ENCODE measurements at places on chromosomes 6 and 20. TPM values are rescaled to one million over a fixed set of nuclear protein-coding genes. Genes with fewer than 3 reads are reported as not detected.

GRCh38 chr6:121285041-121285440 lies 49.2 kb downstream of the TBC1D32 start:
- H3K4me3 ChIP-seq = no peak overlapping the region
- no peaks in the 10 kb centered on the region for H3K36me3 ChIP-seq
- no peak overlapping the region for H3K27ac ChIP-seq

- peaks cover 9% of the 10 kb centered on the region for H3K27me3 ChIP-seq
- no peak overlapping the region for H3K4me3 ChIP-seq
- DNase-seq = peak; percentile 60
- H3K4me1 ChIP-seq = peaks cover 21% of the 10 kb centered on the region
- H3K27ac ChIP-seq = no peak overlapping the region
Measured at GRCh38 chr6:44333942-44334341, 8.5 kb upstream of the SPATS1 start.

DNA sequence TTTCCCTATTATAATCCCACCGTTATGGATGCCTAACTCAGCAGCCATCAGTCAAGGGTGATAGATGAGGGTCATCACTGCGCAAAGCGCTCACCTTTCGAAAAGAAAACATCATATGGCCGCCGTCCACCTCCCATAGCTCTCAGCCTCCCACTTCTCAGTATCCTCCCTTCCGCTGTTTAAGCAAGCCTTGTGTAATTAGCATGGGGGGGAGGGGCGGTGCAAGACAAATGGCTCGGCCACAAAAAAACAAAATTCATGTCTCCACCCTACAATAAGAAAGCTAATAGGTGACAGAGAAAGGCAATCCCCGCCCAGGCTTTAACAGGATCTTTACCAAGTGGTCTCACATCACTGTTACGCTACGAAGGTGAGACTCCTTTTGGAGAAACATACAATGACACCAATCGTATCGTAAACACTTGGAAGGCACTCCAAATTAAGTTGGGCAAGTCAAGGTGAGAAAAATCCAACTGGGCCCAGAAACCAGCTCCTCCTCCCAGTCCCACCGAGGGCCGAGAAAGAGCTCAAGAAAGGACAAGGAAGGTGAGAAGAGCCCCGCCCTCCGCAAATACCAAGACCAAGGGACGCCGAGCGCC lies 645 bp downstream of the DDX39B start:
- peak overlapping the region; percentile 97 for H3K27ac ChIP-seq
- DNase-seq = peak; percentile 61
- peaks cover 38% of the 10 kb centered on the region for H3K4me1 ChIP-seq
- no peaks in the 10 kb centered on the region for H3K27me3 ChIP-seq

The SLC32A1 gene
- not detected for polyA plus RNA-seq

The LKAAEAR1 gene
- 0.86 TPM for polyA plus RNA-seq

The SYNDIG1 gene
- not detected for polyA plus RNA-seq

The FHL5 gene
- polyA plus RNA-seq = not detected

GRCh38 chr20:63973636-63974401 lies 4.1 kb upstream of the ZNF512B start:
- H3K36me3 ChIP-seq = no peaks in the 10 kb centered on the region
- H3K27ac ChIP-seq = no peak overlapping the region
- peaks cover 40% of the 10 kb centered on the region for H3K4me1 ChIP-seq
- peak; percentile 79 for DNase-seq
- H3K4me3 ChIP-seq = no peak overlapping the region

DNA sequence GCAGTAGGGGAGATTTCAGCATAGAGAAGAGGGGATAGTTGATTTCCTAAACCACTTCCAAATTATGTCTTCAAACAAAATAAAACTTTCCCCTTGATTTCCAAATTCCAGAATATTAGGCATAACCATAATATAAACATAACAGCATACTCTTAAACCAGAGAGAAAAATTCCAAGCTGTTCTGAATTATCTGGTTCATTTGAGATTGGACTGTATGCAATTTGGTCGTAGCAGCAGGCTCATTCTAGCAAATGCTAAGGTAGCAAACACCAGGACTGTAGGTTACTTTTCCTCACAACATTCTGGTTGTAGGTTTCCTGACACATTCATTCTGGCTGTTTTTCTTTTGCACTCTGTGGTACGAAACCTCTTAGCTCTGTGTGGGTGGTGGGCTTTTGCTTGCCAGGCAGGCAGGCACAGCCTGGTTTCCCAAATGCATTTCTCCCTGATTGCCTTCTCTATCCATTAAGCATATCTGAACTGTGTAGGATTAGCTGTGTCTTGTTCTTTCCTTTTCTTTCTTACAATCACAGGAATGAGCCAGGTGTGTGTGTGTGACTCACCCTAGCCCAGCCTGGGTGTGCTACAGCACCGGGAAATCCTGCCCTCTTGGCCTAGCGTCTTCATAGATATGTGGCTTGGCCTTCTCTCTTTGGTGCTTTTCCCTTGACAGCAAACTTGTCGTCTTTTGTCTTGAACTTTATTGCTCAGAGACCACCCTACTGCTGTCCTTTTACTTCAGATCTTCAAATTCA lies 77.1 kb downstream of the JARID2 start:
- H3K27me3 ChIP-seq = no peaks in the 10 kb centered on the region
- H3K36me3 ChIP-seq = no peaks in the 10 kb centered on the region
- no peak for DNase-seq
- peaks cover 35% of the 10 kb centered on the region for H3K4me1 ChIP-seq

DNA sequence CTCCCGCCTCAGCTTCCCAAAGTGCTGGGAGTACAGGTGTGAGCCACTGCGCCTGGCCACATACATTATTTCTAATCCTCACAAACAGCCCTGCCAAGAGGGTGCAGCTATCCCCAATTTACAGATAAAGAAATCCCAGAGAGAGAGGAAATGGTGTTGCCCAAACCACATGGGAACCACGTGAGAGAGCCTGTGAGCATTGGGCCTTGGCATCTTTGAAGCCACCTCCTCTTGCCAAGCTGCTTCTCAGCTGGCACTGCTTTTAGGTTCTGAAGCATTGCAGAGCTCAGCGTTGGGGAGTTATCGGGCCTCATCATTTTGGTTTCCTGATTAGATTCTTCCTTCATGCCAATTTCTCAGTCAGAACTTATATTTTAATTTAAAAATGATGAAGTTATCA lies 80.3 kb downstream of the CTNNBL1 start:
- peaks cover 99% of the 10 kb centered on the region for H3K36me3 ChIP-seq
- H3K4me1 ChIP-seq = no peaks in the 10 kb centered on the region
- no peaks in the 10 kb centered on the region for H3K27me3 ChIP-seq

GRCh38 chr6:104956731-104957294 lies at the start of gene LIN28B:
Gene LIN28B, plus strand, starts transcription at chr6:104957107. Its CDS starts 144 bp downstream, at chr6:104957251.
- H3K27ac ChIP-seq = no peak within 1 kb of the TSS
- H3K4me1 ChIP-seq = no peaks in the 10 kb centered on the region
- no peak for DNase-seq

The USP49 gene
- polyA plus RNA-seq = 0.37 TPM

The ID4 gene
- not detected for polyA plus RNA-seq

DNA sequence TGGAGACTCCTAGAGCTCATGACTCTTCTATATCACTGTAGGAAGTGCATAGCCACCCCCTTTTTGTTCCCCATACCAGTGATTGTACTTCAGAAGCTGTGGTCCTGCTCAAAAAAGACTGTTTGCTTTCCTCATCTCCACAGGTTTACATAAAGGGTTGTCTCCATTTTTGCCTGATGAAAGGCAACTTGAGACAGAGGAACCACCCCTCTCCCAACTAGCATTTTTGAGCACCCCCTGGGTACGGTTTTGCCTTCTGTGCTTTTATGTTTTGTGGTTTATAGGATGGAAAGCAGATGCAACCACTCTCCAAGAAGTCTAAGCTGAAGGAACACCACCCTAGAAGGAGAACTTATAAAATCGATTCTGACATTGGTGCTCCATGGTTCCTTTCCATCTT lies 127.7 kb upstream of the SUPT3H start:
- H3K36me3 ChIP-seq = peaks cover 40% of the 10 kb centered on the region
- no peak overlapping the region for H3K27ac ChIP-seq
- H3K4me3 ChIP-seq = no peak overlapping the region
- H3K27me3 ChIP-seq = no peaks in the 10 kb centered on the region
- H3K4me1 ChIP-seq = no peaks in the 10 kb centered on the region

DNA sequence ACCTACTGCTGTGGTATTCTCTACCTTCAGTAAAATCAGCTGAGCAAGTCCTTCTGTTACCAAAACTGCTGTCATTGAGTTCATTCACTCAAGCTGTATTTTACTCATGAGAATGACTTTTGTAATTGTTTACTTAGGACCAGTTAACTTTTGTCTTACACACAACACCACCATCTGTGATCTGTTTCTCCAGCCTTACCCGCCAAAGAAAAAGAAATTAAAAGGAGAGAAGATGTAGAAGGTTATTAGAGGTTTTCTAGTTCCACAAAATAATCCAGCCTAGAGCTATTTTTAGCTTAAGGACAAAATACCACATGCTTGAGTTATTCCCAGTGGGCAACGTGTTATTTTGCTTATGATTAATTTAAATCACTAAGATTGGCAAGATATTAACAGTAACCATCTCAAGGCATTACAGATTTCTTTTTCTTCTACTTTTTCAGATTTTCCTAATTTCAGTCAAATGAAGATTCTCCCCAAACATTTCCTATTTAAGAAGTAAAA lies 38.2 kb downstream of the FAM8A1 start:
- peaks cover 60% of the 10 kb centered on the region for H3K36me3 ChIP-seq
- DNase-seq = no peak
- H3K27ac ChIP-seq = no peak overlapping the region
- no peak overlapping the region for H3K4me3 ChIP-seq
- no peaks in the 10 kb centered on the region for H3K27me3 ChIP-seq
- H3K4me1 ChIP-seq = no peaks in the 10 kb centered on the region

DNA sequence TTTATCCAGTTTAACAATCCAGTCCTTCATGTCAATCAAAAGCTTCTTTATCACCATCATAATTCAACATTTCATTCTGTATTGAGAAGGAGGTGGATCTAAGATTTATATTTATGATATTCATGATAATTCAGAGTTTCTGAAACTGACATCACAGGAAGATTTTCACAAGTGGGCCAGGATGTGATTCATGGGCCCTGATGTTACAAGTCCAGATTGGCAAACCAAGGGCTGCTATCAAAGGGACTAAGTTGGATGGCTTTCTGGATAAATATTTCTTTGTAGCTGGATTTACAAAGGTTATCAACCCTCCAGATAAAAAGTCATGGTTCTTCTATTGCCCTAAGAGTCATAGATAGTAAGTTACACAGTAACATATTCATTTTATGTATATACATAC lies 866.5 kb downstream of the KIF16B start:
- no peak overlapping the region for H3K27ac ChIP-seq
- H3K4me1 ChIP-seq = no peaks in the 10 kb centered on the region
- DNase-seq = no peak
- no peaks in the 10 kb centered on the region for H3K36me3 ChIP-seq

Data from CD14-positive monocyte (primary cell).